Activated naive CD4-positive, alpha-beta T cell treated with anti-CD3 and anti-CD28 coated beads, Interleukin-2, amount 50 U/mL, for 72 hours (primary cell): ENCODE measurements at places on chromosomes 1 and 21. TPM values are rescaled to one million over a fixed set of nuclear protein-coding genes. Genes with fewer than 3 reads are reported as not detected.

S100A3 gene
- total RNA-seq = not detected

- peak; percentile 27 for DNase-seq
Observed at GRCh38 chr1:55214212-55214933, 791 bp downstream of the USP24 start.

GRCh38 chr1:33256471-33257206 lies at the start of gene ZNF362:
ZNF362 (plus strand) TSS chr1:33256492; CDS start chr1:33270575, 14,083 bp downstream.
- peak; percentile 73 for DNase-seq

DNA sequence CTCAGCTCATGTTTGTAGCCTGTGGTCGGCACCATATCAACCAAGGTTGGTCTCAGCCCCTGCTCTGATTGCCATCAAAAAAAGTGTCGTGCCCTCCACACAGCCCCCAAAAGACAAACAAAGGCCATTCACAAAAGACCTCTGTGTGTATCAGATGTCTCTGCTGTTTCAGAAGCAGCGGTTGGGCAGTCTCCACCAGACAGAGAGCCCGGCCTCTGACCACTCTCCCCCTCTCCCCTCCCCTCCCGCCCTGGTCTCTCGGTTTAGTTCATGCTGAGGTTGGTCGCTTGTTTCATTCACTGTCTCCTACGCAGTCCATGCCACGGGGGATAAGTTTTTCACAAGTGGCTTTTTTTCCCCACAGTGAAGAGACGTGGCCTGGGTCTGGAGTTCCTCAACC lies 27.1 kb downstream of the ACTA1 start:
- DNase-seq = no peak

- no peak for DNase-seq
Observed at GRCh38 chr1:55712148-55712547, 497.0 kb upstream of the USP24 start.

SLC5A9 gene
- total RNA-seq = not detected

GRCh38 chr1:208025031-208025430 lies 114.1 kb upstream of the CD34 start:
- no peak for DNase-seq

FMN2 gene
- not detected for total RNA-seq

- no peak for DNase-seq
Observed at GRCh38 chr1:77817368-77818209, 38.1 kb downstream of the MIGA1 start.
